Activated T-helper 1 cell treated with Interleukin-2 at 50 U/mL for 16 hours (primary cell): ENCODE measurements at places on chromosomes 5 and 9.

- DNase-seq = no peak
Observed at GRCh38 chr5:86679529-86679928, 61.8 kb downstream of the COX7C start.

- DNase-seq = no peak
Observed at GRCh38 chr9:127873886-127874285, 3.6 kb downstream of the AK1 start.

GRCh38 chr5:62596691-62597090, 18.1 kb downstream of the LRRC70 start:
- DNase-seq = no peak

- DNase-seq = no peak
Observed at GRCh38 chr5:140926443-140927227, 536 bp downstream of the PCDHAC1 start.

DNA sequence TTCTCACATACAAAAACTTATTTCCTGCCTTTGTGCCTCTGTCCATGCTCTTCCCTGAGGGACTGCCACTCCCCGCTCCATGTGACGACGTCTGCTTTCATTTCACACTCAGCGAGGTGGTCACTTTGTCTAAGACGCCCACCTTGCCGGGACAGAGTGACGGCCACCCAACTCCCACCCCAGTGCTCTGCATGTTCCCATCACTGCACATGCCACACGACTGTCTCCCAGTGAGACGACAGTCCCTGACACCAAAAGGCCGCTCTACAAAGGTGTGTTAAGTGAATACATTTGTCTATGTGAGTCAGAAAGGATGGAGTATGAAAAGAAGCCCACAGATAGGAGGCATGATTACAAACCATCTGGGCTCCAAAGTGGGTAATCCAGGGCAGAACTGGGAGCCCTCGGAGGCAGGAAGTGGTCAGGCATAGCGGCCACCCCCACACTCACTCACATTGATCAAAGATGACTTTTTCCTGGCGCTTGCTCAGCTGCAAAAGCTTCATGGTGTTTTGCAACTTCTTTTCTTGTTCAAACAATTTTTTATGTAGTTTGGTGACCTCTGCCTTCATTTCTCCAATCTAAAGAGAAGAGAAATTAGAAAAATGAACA, 185.8 kb downstream of the CDK5RAP2 start:
- DNase-seq = no peak

GRCh38 chr9:73782166-73782565, 630.5 kb downstream of the ANXA1 start:
- DNase-seq = no peak

DNA sequence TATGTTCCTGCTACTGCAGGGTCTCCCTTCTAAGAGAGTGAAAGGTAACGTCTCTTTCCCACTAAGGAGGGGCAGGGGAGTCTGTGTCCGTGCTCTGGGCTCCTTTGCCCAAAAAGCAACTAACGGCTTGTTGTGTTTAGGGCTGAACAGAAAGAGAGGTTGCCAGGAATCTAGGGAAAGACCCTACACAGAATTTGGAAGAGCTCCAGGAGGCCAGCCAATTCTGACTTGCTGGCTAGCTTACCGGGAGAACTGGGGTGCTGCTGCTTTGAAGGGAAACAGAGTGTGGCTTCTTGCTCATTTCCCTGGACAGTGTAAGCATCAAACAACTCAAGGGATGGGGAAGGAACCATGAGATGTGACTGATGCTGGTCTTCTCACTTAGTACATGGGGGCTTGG, 176.1 kb downstream of the GADD45G start:
- no peak for DNase-seq
